ENCODE measurements at places on chromosomes 16 and 17.

GRCh38 chr16:80751167-80751566 is 53.2 kb downstream of the CDYL2 start:
- DNase-seq = no peak

- peak; percentile 78 for DNase-seq
Measured at GRCh38 chr17:7573324-7574080, 5.9 kb upstream of the CD68 start.

- no peak for DNase-seq
Measured at GRCh38 chr17:1362065-1362848, 37.8 kb downstream of the YWHAE start.

- DNase-seq = no peak
Measured at GRCh38 chr17:55763856-55764255, 13.0 kb downstream of the PCTP start.

DNA sequence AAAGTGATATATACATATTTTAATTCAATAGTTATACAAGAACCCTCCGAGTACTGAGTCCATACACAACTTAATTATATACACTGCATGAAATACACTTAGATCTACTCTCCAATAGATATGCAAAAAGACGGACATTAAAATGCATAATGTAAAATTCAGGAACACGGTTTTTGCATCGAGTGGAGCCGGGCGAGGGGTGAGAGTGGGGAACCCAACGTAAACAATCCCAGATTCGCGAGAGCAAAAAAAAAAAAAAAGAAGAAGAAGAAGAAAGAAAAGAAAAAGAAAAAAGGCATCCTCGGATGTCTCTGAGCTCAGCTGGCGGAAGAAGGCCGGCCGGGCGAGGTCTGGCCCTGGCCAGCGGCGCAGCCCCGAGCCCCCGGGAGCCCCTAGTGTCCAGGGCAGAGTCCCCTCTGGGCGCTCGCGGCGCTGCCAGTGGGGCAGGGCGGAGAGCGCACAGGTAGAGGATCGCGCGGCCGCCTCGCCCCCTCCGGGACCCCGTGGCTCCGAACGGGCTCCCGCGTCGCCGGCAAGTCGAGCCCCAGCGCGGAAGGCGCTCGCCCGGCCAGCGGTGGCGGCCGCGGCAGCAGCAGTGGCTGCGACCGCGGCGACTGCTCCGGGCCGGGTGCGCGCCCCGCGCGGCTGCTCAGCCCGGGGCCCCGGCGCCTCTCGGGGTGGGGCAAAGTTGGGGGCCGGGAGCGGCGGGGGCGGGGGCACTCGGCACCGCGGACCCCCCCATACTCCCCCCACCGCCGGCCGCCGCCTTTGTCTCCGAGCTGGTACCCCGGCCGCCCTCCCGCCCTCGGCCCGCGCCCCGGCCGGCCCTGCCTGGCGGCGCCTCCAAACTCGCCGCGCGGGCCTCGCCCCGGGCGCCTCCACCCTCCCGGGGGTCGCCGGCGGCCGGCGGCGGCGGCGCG is 9.6 kb upstream of the ZFHX3 start:
- DNase-seq = no peak

DNA sequence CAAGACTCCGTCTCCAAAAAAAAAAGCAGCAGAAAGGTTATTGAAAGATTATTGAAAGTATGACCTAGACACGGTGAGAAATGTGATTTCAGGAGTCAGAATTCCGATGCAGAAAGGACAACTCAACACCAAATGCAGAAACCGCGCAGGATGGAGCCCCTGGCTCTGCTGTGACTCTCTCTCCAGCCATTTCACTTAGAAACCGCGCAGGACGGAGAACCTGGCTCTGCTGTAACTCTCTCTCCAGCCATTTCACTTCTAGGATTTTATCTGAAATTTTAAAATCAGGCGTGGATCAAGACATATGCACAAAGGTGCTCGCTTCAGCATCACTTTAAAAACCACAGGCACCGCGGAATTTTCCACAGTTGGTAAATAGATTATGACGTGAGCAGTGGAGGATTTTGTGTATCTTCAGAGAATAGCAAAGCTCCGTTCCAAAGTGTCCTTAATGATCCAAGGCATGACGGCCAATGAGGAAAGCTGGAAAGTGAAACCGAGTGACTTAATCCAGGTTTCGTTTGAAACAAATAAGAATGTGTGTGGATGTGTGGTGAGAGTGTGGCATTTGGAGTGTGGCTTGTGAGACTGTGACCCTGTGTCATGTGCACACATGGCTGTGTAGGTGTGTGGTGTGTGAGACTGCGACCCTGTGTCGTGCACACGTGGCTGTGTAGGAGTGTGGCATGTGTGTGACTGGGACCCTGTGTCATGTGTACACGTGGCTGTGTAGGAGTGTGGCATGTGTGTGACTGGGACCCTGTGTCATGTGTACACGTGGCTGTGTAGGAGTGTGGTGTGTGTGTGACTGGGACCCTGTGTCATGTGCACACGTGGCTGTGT is 9.5 kb downstream of the UTS2R start:
- DNase-seq = no peak

GRCh38 chr17:50003911-50004310 is 8.9 kb upstream of the DLX3 start:
- no peak for DNase-seq

GRCh38 chr16:29662729-29663015 is 375 bp upstream of the SPN start:
- no peak for DNase-seq
